Esophagus squamous epithelium (tissue), 5 donors: ENCODE measurements at places on chromosomes 16 and 17.

DNA sequence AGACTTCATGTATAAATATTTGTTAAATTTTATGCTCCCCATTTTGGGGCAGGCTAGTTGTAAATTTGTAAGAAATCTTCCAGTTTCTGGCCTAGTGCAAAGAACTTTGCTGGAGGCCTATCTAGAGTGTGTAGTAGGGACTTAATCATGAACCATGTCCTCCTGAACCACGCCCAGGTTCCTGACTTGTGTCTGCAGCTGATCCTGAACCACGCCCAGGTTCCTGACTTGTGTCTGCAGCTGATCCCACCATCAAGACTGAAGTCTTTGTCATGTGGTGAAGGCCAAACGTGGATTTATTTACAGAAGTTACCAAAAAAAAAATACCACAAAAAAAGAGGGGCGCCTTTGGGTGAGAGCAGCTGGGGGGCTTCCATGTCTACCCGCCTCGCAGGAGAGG lies 33.1 kb downstream of the LMF1 start:
- DNase-seq, result no peak

DNA sequence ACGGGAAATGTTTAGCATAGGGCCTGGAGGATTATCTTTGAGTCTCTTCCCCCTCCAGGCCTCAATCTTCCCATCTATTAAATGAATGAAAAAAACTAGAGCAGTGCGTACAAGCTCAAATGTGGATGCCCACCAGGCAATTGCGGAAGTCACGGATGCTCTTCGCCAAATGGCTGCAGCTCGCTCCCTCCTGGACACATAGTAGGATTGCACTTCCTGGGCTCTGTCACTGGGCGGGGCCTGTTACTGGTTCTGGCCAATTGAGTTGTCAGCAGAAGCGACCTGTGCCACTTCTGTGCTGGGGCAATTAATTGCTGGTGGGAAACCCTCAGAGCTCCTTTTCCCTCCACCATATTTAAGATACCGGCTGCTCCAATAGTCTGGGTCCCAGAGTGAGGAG lies 168.2 kb upstream of the IRX6 start:
- no peak for DNase-seq

- DNase-seq, result no peak
Measured at GRCh38 chr16:16020291-16020690, 70.9 kb downstream of the ABCC1 start.

- DNase-seq, result no peak
Measured at GRCh38 chr16:30068750-30069610, 3.4 kb downstream of the ALDOA start.

GRCh38 chr16:27679899-27680298 lies 130.0 kb downstream of the KATNIP start:
- DNase-seq, result no peak

DNA sequence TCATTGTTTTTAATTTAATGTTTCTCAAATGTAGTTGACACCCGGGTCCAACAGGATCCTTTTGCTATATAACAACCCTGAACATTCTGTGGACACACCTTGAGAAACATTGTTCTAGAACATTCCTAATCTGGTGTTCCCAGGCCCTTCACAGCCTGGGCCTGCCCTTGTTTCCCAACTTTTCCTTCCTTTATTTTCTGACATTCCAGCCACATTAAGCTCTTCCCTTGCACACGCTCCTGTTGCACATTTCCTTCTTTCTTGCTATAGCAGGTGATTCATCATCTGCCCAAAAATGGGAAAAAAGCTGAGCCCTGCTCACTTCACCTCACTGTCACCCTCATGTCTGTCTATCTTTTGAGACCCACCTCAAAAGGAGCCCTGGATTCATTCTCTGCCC lies 67.9 kb upstream of the MARCHF10 start:
- no peak for DNase-seq

GRCh38 chr16:23414731-23415130 lies 38.3 kb downstream of the COG7 start:
- DNase-seq, result no peak
